ENCODE measurements at places on chromosomes 7 and 10.

GRCh38 chr7:152354061-152354460 is 81.7 kb downstream of the KMT2C start:
- no peak for DNase-seq

- no peak for DNase-seq
Observed at GRCh38 chr7:143396182-143396581, 12.5 kb downstream of the EPHA1 start.

- DNase-seq: no peak
Observed at GRCh38 chr10:21060626-21061025, 163.5 kb upstream of the NEBL start.

- DNase-seq: no peak
Observed at GRCh38 chr7:7203813-7204575, 21.6 kb downstream of the C1GALT1 start.

- DNase-seq: peak; percentile 38
Observed at GRCh38 chr10:93465806-93466675, 16.1 kb downstream of the MYOF start.

Data from NCI-H2081 (cell line).